ENCODE measurements at places on chromosomes 5 and 9.
A peak's percentile ranks its signal among the peaks of the same experiment; 100 is the strongest.

DNA sequence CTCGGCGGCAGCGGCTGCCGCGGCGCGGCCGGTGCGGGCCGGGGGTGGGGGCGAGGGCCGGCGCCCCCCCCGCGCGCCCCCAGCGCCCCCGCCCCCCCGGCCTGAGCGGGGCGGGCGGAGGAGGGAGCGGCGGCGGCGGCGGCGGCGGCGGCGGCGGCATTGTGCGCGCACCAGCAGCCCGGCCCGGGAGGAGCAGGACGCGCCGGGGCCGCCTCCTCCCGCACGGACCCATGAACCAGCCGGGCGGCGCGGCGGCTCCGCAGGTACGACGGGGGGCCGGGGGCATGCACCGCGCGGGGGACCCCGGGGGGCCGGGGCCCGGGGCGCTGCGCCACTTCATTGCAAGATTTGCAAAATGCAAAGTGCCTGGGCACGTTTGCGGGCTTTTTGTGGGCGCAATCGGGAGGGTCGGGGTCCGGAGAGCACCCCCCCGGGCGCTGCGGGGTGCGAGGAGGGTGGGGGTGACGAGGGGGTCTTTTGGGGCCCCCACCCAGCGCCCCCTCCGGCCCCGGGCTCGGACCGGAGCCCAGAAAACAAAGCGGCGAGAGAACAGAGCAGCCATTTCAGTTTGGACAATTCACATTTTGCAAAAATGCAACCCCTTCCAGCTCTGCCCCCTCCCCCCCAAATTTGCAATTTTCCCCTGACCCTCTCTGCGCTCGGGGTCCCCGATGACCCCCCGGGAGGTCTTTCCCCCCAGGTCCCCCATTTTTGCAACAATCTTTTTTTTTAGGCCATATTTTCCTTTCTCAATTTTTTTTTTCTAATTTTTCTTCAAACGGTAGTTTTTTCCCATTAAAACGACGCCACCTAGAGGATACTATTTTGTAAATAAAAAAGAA is at the start of gene ZNF618:
Gene ZNF618 (plus strand): TSS at position 159 of the 842 bp plus-strand sequence. CDS start 72 bp downstream, at position 231.
- DNase-seq = peak; percentile 41

DNA sequence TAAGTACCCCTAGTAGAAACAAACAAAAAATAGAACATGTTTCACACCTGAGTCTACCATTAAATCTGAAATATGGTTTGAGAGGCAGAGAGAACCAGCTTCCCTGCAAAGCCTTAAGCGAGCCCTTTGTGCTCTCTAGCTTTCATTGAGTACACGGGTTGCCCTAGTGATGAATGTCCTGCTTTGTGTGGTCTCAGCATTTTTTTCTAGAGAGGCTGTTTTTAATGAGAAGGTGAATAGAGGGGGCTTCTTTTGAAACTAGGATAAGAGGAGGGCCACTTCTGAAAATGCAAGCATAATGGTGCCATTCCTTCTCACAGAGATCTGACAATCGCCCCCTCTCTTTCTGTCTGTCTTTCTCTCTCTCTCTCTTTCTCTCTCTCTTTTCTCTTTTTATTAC is 131.3 kb downstream of the MACIR start:
- no peak for DNase-seq

DNA sequence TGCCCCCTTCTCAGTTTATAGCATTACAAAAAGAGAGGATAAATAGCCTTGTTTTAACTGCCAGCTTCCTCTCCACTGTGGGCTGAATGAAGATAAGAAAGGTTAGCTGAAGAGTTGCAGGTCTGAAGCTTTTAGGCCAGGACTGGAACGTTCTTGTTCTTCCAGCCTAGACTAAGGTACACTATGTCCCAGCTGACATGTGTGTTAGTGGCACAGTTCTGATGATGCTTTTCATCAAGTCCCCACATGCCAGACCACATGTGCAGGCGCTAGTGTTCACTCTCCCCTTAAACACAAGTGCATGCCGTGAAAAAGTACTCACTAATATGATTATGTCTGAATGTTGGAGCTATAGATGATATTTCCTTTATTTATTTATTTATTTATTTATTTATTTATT is 40.7 kb downstream of the STXBP1 start:
- DNase-seq = no peak

DNA sequence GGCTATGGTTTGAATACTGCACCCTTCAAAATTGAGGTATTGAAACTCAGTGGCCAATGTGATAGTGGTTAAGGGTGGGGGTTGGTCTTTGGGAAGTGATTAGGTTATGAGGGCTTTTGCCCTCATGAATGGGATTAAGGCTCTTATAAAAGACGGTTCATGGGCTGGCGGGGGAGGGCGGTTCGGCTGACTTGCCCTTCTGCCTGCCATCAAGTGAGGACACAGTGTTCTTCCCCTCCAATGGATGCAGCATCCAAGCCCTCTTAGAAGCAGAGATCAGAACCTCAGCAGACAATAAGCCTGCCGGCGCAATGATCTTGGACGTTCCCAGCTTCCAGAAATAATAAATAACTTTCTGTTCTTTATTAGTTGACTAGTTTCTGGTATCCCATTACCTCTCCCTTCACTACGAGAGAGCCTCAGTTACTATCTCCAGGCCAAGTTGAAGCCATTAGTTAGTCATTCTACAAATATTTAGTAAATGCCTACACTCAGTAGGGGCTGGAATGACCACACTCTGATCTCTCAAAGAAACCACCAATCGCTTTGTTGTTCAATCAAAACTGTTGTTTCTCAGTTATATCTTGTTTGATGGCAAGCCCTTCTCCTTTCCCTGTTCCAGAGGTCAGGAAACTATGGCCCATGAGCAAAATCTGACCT is 219.3 kb downstream of the TSSK1B start:
- DNase-seq = no peak

DNA sequence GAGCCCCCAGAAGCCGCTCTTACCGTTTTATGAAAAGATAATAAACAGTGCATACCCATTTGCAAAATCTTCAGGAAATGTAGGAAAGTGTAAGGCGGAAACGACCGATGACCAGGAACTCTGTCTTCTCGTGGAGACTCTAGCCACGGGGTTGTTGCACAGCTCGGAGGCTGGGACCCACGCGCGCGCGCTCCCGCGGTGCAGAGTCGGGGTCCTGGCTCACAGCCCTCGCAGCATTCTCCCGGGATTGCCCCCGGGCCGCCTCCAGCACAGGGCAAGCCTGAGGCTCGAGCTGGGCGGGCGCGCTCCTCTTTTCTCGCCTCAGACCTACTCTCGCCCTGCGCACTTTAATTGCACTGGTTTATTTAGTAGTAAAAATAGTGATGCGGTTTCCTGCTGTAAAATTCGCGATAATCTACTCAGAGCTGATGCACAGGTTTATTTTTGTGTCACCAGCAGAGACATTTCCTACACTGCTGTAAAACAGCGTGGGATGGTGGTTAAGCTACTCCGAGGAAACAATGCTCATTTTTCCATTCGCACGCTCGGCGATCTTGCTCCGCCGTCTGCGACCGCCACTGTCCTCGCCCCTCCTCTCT is 15.5 kb downstream of the TRIM7 start:
- no peak for DNase-seq
